Left ventricle myocardium inferior (tissue), 1 donor: ENCODE measurements at places on chromosomes 2 and 18. TPM values are rescaled to one million over a fixed set of nuclear protein-coding genes. Genes with fewer than 3 reads are reported as not detected.

BOK gene
- total RNA-seq = 2.4 TPM

SEMA4C gene
- 16.6 TPM for total RNA-seq

MAP3K19 gene
- total RNA-seq = not detected

RAMP1 gene
- 168 TPM for total RNA-seq

PCARE gene
- total RNA-seq = 0.74 TPM

AAK1 gene
- total RNA-seq = 133 TPM

NCK2 gene
- total RNA-seq = 24.7 TPM

POTEI gene
- total RNA-seq = not detected

RSAD2 gene
- 2.4 TPM for total RNA-seq

ABCG8 gene
- not detected for total RNA-seq

LINC00305 gene
- not detected for total RNA-seq

DHX57 gene
- total RNA-seq = 8.1 TPM
